AG10803 (cell line): ENCODE measurements at places on chromosomes 3 and 15.

GRCh38 chr3:1190569-1190968 is 97.7 kb downstream of the CNTN6 start:
- DNase-seq, result peak; percentile 8

- no peak for DNase-seq
These were observed 52.0 kb upstream of the ULK4 start for GRCh38 chr3:42013691-42014457.

GRCh38 chr3:154981201-154981600 is 98.9 kb upstream of the MME start:
- peak; percentile 78 for DNase-seq

DNA sequence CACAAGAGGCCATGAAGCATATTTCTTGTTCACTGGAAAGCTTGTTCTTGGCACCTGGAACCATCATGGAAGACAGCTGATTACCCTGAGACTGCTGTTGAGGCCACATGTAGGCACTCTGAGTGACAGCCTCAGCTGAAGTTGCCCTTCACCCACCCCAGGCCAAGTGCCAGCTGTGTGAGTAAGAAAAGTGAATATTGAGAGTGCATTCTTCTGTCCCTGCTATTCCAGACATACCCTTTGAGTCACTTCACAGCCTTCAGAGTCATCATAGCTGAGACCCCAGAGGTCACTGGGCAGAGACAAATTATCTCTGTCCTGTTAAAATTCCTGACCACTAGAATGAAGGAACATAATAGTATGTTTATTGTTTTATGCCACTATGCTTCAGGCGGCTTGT is 79.6 kb downstream of the NFKBIZ start:
- DNase-seq, result peak; percentile 47

DNA sequence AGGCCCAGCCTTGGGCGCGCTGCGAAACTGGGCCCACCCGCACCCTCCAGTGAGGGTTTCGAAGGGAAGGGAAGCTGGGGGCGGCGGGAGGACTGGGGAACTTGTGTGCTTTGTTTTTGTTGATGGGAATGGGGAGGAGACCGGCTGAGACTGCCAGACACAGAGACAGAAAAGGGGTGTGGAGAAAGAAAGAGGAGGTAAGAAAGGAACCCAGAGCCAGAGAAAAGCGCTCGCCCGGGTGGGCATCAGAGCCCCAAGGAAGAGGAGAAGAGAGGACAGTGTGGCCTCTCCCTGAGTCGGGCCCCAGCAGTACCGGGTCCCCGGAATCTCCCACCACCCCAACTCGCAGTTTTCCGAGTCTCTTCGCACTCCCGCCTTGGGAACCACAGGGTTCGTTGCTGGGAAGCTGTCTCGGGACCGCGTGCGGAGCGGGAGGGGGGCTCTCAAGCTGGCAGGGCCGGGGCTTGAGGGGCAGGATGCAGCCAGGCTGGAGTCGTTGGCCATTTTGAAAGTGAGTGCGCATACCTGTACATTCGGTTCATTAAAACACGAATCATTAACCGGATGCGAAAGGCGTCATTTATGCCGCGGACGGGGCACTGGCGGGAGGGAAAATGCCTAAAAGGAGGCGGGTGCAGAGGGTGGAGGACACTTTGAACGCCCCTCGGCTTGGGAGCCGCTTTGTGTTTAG is 3.1 kb downstream of the SKOR1 start:
- no peak for DNase-seq

- DNase-seq, result peak; percentile 70
These were observed 83.1 kb downstream of the XXYLT1 start for GRCh38 chr3:195187609-195188425.

- DNase-seq, result no peak
These were observed 488.5 kb upstream of the MDFIC2 start for GRCh38 chr3:70800951-70801350.

DNA sequence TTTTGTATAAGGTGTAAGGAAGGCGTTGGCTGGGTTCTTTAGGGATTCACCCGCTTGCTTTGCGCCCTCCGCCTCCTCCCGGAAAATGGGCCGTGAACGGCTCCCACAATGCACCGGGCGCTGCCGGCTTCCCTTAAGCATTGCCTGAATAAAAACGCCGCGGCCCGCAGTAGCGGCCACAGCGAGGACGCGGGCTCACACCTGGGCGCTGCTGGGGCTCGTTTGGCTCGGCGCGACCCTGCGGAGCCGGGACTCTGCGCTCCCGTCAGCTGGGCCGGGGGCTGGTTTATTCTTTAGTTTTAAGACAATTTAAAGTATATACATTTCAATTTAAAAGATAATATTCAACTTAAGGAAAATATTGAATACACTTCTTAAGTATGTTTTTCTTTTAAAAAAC is 343.5 kb upstream of the RGMA start:
- DNase-seq, result no peak

- no peak for DNase-seq
These were observed 350.3 kb upstream of the ZNF385D start for GRCh38 chr3:22101351-22101750.

DNA sequence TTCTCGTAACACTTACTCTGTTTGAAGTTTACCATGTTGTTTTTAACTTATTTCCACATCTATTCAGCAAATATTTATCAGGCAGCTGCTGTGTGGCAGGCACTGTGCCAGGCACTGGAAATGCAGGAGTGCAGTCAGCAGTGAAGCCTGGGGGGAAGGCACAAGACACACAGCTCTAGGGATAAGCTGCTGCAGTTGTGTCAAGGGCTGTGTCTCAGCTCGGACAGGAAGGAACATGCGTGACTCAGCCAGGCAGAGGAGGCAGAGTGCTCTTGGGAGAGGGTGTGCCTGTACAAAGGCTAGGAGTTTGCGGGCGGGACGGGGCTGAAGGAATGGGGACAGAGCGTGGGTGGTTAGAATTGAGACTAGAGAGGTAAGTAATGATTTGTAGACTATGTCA is 24.7 kb downstream of the LYSMD4 start:
- DNase-seq, result peak; percentile 88

- DNase-seq, result peak; percentile 15
These were observed 901 bp upstream of the CLN6 start for GRCh38 chr15:68230157-68231100.

GRCh38 chr3:108359011-108359410 is 62.7 kb downstream of the HHLA2 start:
- no peak for DNase-seq

DNA sequence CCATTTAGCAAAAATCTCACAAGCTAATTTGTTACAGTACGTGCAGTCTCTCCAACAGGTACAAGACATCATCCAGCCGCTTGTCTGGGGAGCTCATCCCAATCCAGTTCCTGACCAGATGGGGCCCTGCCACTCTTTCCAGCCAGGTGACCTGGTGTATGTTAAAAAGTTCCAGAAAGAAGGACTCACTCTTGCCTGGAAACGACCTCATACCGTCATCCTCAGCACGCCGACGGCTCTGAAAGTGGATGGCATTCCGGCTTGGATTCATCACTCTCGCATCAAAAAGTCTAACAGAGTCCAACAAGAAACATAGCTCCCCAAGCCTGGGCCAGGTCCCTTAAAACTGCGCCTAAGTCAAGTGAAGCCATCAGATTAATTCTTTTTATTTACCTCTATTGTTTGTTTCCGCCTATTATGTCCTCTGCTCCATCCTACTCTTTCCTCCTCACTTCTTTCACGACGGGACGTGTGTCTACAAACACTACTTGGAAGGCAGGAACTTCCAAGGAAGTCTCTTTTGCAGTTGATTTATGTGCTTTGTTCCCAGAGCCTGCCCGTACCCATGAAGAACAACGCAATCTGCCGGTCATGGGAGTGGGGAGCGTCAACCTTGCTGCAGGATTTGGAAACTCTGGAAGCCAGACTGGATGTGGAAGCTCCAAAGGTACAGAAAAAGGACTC is 37.5 kb downstream of the ZBTB11 start:
- DNase-seq, result no peak

DNA sequence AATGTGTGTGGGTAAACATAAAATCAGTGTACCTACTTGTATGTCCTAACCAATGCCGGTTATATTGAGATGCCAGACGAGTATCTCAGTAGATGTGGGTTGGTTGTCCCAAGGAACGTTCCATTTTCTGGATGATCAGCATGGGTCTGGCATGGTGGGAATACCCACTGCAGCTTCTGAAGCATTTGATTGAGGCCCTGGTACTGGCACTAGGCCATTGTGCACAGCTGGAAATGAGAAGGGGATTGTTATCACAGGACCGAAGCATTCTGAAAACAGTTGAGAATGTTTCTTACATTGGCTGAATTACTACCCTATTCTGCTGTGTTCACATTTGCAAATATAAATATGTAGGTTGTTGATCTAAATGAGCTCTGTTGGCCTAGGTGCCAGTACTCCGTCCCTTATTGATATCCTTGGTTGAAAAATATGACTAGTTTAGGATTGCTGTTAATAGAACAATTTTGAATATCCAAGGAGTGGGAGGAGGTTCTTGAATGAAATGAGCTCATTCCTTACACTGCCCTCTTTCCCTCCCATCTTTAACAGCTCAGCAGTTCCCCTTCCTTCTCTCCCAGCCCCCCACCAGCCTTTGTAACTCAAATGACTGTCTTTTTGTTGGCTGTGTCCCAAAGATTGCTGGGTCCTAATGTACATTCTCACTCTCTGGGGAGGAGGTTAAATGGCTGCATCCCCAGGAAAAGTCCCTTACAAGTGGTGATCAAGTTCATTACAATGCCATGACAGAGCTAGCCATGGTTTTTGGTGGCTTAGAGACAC is 293.3 kb upstream of the TPM1 start:
- DNase-seq, result no peak

DNA sequence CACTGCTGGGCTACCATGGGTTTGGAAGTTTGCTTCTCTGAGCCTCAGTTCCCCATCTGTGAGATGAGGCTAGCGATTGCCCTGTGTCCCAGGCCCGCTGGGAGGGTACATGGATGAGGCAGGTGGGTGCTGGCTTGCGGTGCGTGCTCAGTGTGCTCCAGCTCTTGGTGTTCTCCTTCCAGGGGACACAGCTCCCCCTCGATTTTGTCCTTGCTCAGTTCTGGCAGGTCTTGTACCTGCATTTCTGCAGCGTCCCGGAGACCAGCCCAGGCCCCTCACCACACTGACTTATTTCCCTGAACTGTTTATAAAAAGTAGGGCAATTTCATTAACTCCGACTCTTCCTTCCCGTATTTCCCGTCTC is 95.4 kb downstream of the TBC1D2B start:
- DNase-seq, result no peak

- DNase-seq, result no peak
These were observed 43.7 kb upstream of the IGSF10 start for GRCh38 chr3:151504606-151505005.

DNA sequence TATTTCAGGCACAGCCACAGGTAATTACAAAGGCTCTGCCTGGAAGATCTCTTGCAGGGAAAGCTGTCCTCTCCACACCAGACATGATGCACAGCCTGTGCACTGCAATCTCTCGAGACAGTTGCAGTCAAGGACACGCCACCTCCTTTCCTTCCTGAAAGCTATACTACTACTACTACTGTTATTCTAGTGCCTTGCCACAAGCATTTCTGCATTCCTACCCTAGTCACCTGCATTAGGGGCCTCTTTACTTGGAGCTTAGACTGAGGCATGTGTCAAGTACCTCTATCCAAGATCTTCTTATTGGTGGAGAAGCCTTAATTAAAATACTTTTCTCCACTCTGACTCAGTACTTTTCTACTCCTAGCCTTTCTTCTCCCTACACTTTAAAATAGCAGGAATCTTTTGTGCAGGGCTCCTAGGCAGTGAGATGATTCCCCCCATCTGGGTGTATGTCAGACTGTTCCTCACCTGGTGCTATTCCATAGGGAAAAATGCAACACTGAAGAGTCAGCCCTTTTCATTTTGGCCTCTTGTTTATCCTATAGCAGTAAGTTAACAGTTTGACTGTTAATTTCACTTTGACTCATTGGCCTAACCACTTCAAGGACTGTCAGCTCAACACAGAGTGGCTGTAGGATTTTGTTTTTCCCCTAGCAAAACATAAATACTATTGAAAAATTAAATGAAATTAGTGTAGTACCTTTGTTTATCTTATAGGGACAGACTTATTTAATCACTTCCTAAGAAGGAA is 78.9 kb downstream of the ESYT3 start:
- no peak for DNase-seq

GRCh38 chr15:42059661-42060476 is 34.5 kb downstream of the PLA2G4D start:
- DNase-seq, result peak; percentile 19

DNA sequence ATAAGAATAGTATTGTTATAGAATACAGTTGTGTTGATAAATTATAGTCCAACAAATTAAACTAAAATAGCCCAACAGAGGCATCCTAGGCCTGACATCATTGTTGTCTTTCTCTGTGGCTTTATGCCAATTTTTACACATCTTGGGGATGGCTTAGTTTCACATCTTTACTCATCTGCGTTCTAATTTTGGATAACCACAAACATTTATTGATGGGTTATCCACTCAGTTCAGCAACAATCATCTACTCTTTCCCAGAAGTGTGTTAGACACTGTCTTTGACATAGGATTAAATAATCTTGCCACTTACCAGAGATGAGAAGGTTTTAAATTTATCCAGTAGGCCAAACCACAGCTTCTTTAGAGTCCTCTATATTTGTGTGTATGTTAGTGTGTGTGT is 120.8 kb upstream of the PHLDB2 start:
- DNase-seq, result peak; percentile 20

- DNase-seq, result no peak
These were observed 180.7 kb upstream of the SNTN start for GRCh38 chr3:63471781-63472180.

DNA sequence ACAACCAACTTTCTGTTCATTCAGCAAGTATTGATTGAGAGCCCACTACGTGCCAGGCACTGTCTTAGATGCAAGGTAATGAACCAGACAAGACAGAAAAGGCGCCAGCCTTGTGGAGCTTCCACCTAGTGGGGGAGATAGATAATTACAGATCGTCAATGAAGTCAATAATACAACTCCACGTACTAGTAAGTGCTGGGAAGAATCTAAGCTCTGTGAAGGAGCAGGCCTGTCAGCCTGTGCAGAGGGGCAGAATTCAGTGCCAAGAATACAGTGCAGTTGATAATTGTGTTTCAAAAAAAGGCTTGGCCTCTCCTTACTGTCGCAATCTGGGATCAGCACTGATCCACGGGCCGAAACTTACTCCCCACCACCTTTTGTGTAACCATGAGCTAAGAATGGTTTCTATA is 186.3 kb downstream of the FEZF2 start:
- DNase-seq, result peak; percentile 25

DNA sequence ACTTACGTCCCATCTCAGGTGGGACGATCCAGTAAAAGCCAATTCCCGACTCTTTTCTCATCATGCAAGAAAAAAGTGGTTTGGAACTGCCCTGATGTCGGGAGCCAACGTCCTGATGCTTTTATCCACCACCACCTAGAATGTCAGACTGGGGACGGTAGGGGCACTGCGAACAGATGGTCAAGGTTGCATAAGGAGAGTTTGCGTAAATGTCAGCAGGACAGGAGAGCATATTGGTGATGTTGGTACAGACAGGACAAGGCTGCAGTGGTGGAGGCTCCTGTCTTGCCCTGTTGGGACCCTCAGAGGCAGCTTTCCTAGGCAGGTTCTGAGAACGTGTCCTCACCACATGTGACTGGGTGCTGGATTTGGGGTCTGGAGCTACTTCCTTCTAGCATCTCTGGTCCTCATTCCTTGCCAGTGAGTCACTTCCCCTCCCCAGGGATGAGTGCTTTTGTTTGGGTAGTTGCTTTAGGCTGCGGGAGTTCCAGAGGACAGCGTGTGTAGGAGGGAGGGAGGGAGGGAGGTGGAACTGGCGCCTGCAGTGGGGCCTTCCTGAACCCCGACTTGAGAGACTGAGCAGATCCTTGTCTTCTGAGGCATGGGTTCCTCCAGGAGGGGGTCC is 21.0 kb downstream of the THSD4 start:
- DNase-seq, result peak; percentile 72

GRCh38 chr3:50587373-50587772 is 18.1 kb downstream of the HEMK1 start:
- no peak for DNase-seq

- no peak for DNase-seq
These were observed 43.2 kb upstream of the LEKR1 start for GRCh38 chr3:156782921-156783320.
